ENCODE measurements at places on chromosomes 2 and 18.

GRCh38 chr2:182248362-182248761, 178.5 kb downstream of the PDE1A start:
- DNase-seq, result no peak

DNA sequence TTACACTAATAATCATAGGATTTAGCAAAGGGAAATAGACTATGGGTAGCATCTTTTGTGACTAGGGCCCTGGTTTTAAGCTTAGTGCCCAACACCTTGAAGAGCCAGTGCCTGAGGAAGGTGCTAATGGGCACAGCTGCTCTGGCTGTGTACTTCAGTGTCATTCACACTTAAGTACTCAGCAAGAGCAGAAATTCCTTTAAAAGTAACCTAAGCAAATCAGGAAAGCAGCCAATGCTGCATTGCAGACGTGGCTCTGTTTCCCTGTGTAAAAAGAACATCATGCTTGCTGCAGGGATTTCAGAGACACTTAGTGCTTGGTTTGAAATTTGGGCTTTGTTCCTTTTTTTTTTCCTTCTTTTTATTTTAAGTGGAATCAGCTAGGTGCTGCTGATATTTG, 505.4 kb downstream of the SUCLG1 start:
- DNase-seq, result no peak

- DNase-seq, result no peak
Observed at GRCh38 chr2:44836916-44837315, 104.6 kb upstream of the SIX3 start.

DNA sequence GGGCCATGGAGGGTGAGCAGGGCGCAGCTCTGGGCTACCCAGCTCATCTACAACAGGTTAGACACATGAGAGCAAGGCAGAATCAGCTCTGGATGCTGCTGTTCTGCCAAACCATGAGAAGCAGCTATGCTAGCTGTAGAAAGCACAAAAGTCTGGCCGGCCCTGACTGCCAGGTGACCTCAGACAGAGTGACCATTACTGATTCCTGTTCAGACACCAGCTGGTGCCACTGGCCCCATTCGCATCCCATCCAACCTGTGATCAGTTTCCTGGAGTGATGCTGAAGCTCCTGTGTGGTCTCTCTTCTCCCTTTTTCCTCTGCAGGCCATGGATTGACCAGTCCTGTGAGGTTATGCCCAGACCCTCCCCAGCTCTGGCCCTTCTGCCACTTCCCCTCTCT, 14.3 kb downstream of the RBMS1 start:
- DNase-seq, result no peak

- DNase-seq, result no peak
Observed at GRCh38 chr2:163693484-163693883, 42.3 kb downstream of the FIGN start.

DNA sequence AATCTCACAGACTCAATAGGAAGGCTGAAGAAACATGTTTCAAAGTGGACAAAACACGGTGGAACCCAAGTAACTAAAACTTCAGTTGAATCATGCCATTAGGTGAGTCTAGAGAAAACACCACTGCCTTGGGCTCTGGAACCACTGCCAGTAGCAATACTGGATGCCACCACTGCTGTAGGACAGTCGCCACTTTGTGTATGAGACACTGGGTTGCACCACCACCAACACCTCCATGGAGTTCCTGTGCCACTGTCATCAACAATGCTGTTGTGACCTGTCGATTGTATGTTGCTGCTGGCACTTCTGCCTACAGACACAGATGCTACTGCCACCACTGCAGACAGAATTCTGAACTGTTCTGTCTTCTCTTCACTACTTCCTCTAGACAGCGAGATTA, 686.7 kb downstream of the METTL4 start:
- DNase-seq, result no peak

GRCh38 chr18:12009581-12010140, 28.4 kb downstream of the IMPA2 start:
- DNase-seq, result no peak

DNA sequence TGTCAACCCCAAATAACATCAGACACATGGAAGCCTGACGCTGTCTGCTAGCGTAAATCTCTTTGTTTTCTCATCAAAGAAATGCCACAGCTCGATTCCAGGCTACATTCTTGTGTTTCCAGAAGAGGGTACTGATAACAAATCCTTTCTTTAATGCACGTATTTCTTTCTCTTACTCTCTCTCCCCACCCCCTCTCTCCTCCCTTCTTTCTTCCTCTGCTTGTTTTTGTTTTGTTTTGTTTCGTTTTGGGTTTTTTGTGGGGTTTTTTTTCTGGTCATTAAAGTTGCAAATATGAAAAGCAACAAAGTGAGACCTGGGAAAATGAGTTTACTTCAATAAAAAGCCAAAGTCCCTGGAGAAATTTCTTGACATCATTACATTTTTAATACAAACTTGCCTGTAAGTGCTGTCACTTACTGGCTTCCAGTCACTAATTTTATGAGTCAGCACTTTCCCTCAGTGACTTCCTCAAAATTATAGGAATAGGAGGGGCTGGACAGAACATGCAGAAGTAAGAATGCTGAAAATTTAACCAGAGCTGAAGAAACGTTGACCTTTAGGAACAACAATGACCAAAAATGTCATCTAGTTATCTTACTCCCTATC, 106.7 kb upstream of the NABP1 start:
- no peak for DNase-seq

GRCh38 chr2:62724886-62725711, 19.6 kb downstream of the EHBP1 start:
- peak; percentile 24 for DNase-seq

GRCh38 chr2:36516136-36516870, 81.7 kb downstream of the FEZ2 start:
- DNase-seq, result no peak

- no peak for DNase-seq
Observed at GRCh38 chr2:10301941-10302478, 694 bp upstream of the HPCAL1 start.

GRCh38 chr2:130767408-130767775, 12.1 kb downstream of the AMER3 start:
- no peak for DNase-seq

DNA sequence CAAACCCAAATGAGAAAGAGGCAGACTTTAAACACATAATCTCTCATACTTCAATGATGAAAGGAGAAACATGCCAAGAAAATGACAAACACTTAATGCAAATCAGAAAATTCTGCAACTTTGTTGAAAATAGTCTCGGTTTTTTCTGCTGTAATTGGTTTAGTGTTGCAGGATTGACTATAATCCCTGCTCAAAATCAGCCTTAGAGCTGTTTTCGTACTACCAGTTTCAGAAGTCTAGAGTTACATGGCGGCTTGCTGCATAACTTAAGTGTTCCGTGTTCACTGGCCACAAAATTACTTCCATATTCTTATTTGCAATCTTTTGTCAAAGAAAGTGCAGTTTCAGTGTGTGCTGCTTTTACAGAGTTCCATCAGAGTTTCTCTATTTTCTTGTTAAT, 48.9 kb upstream of the ITGAV start:
- no peak for DNase-seq

DNA sequence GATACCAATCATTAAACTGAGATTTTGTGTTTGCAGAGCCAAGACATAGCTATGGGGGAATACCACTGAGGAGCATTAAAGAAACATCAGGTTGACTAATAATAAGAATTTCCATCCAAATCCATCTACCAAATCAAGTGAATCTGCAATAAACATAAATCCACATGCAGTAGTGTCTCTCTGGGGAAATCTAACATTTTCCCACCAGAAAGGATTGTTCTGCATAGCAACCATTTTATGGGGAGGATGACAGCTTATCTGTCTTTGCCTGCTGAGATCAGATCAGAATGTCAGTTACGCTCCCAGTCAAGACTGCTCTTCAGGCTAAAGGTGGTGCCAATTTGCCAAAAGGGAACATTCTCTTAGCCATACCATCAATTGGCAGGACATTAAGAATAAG, 1098.9 kb upstream of the CHAC2 start:
- no peak for DNase-seq

- no peak for DNase-seq
Observed at GRCh38 chr18:78875016-78875777, 104.4 kb upstream of the SALL3 start.

DNA sequence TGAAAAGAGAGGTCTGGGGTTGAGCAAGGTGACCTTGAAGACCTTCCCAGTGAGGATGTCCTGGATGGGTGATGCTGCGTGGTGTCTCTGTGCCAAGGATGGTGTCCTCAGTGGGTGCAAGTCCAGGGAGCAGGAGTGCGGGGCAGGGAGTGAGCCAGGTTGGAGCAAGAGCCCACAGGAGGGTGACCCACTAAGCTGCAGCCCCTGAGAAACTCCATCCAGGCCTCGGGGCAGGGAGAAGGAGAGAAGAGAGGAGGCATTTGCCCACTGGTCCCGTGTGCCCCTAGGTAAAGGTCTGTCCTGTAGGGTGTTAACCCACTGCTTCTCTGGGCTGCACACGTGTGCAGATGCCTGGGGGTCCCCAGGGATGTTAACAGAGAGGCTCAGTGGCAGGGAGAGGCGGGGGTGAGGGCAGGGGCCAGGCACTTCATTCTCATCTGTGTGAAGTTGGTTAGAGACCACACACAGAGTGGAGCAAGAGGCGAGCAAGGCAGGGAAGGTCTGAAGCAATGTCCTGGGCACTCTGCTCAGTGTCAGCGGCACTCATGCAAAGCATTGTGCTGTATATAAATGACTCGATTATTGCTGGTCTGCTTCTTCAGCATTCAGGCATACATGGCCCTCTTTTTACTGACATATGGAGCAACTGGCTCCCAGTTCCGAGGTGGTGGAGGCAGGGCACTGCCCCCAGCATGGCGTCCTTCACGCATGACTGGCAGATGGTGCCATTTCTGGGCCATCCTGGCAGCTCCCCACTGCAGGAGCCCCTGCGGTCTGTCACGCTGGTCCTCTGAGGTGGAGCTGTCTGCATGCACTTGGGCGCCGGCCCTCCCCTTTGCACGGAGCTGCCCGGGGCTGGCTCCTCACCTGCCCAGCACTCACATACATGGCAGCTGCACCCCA, 117.2 kb upstream of the HS6ST1 start:
- no peak for DNase-seq

DNA sequence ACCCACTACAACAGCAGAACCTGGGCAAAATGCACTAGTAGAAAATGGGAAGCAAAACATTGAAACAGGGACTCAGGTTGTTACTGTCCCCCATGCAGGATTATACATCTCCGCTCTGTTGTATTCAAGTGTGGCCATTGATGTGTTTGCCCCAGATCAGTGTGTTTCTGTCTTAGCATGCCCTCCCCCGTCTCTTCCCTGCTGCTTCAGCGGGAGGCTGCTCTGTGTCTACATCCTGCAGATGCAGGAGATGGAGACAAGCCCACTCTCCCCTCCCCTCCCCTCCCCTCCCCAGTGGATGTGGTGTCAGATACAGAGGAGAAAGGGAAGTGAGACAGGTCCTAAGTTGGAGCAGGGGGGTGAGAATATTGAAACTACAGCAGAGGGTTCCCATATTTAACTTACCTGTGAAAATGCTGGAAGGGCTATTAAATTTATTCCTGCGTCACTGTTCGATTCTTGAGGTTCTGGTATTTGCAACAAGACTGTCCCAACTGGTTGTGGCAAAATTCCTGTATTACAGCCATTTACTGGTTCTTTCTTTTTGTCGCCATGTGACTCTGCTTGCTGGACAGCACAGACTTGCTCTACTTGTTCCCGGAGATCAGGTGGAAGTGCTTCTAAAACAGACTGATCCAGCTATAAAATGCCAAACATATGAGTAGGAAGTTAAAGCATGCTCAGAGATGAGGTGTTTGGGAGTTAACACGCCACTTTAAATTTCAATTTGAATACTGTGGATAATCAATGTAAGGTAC, 67.0 kb downstream of the EIF5B start:
- DNase-seq, result no peak

- peak; percentile 45 for DNase-seq
Observed at GRCh38 chr2:170525566-170525900, 189.6 kb upstream of the SP5 start.

- DNase-seq, result no peak
Observed at GRCh38 chr2:70468878-70469277, 84.7 kb downstream of the TGFA start.

DNA sequence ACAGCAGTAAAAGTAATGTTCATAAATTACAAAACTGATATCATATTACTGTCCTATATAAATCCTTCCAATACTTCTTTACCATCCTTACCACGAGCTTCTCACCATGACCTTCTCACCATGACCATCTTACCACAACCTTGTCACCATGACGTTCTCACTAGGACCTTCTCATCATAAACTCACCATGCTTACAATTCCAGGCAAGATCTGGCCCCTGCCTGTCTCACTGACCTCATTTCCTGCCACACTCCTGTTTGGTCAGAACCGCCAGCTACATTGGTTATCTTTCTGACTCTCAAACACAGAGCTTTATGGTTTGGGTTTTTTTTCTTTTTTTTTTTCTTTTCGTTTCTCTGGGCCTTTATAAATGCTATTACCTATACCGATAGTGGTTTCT, 827.6 kb downstream of the RNF144A start:
- no peak for DNase-seq

DNA sequence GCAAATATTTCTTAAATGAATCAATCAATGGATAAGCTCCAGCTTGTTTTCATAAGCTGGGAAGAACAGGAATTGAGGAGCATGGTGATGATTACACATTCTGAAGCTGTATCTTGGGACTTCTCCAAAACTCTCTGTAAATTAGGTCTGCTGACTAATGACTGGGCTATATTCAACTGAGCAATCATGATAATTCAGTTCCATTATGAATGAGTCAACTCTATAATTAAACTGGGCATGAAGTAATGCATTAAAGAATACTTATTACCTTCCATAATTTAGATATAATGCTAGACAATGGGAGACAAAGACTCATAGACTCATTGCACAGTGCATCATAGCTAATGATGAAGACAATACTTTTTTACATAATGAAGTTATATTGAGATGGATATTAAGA, 207.4 kb downstream of the CBLN2 start:
- DNase-seq, result no peak

DNA sequence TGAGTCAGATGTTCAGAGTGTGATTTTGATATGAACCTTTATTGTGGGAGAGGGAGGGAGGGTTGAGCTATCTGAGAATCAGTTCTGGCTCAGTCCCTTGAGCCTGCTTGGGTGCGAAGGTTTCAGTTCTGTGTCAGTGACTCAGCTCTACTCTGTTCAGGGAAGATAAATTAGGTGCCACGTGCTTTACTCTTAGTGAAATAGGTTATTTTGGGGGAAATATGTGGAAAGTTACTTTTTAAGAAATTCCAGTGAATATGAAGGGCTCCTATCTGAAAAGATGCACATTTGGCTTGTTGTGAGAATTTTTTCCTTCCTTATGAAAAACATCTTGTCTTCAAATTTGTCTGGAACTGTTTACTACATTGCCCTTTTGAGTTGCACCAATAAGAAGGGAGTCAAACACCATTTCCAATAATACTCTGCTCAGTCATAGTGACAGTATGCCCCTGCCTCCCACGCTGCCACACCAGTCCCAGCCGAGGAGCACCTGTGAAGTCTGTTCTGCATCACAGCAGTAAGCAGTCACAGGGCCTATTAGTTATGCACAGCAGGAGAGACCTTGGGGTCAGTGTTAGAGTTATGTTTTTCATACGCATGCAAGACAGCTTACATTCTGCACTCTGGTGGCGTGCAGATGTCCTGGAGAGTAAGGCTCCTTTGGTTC, 32.8 kb upstream of the DNAH7 start:
- DNase-seq, result no peak

GRCh38 chr2:109348671-109349502, 219.9 kb downstream of the SH3RF3 start:
- no peak for DNase-seq

Measured in 8988T (cell line).